Right atrium auricular region (tissue), 2 donors: ENCODE measurements at places on chromosomes 5 and 9. TPM values are rescaled to one million over a fixed set of nuclear protein-coding genes. Genes with fewer than 3 reads are reported as not detected.

DNA sequence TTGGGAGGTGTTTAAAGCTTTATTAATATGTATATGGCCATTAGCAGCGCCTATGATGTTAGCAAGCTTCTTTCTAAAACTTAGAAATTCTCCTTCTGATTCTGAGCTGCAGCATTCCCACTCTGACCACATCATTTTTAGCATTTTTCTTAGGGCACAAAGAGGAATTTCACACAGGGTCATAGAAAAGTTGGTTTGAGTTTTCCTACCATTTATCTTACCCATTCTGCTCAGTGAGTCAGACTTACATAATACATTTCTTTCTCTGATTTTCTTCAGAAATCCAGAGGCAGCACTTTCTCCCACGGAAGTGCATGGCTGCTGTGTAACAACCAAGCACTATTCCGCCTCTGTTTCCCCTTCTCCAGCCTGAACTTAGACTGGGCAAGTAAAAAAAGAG, 246.6 kb downstream of the ARL15 start:
- H3K27me3 ChIP-seq = no peaks in the 10 kb centered on the region
- DNase-seq = no peak
- H3K27ac ChIP-seq = no peak overlapping the region
- no peak overlapping the region for H3K4me3 ChIP-seq
- peaks cover 5% of the 10 kb centered on the region for H3K4me1 ChIP-seq

- H3K4me3 ChIP-seq = no peak overlapping the region
- H3K27ac ChIP-seq = no peak overlapping the region
- H3K27me3 ChIP-seq = no peaks in the 10 kb centered on the region
- no peak for DNase-seq
These were observed 18.0 kb downstream of the MTRR start for GRCh38 chr5:7886849-7887475.

Gene PKD2L2
- not detected for total RNA-seq

DNA sequence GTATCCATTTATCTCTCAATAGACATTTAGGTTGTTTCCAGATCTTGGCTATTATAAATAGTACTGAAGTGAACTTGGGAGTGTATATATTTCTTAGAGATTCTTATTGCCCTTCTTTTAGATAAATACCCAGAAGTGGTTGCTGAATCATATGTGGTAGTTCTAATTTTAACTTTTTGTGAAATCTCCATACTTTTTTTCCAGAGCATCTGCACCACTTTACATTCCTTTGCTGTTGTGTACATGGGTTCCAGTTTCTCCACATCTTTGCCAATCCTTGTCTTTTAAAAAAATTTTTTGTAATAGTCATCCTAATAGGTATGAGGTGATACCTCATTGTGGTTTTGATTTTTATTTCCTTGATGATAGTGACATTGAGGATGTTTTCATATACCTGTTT, 303.7 kb downstream of the CCDC171 start:
- no peaks in the 10 kb centered on the region for H3K27me3 ChIP-seq
- H3K36me3 ChIP-seq = no peaks in the 10 kb centered on the region
- H3K4me1 ChIP-seq = no peaks in the 10 kb centered on the region
- no peak overlapping the region for H3K27ac ChIP-seq

- H3K27me3 ChIP-seq = no peaks in the 10 kb centered on the region
- no peak for DNase-seq
- no peaks in the 10 kb centered on the region for H3K4me1 ChIP-seq
- H3K4me3 ChIP-seq = no peak overlapping the region
- peaks cover 12% of the 10 kb centered on the region for H3K36me3 ChIP-seq
These were observed 19.1 kb upstream of the GLE1 start for GRCh38 chr9:128485414-128485855.

DNA sequence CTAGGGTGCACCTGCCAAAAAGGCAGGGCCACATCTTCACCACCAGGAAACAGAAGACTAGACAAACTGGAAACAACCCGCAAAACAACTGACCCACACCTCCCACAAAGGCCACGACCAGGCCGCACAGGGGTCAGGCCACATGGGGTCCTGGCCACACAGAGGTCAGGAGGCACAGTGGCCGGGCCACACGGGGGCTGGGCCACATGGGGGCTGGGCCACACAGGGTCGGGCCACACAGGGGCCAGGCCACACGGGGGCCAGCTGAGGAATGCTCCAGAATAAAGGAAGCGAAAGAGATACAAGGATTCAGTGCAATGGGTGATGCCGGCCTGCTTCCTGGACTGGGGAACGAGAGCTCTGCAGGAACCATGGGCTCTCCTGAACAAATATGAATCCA, 91.6 kb downstream of the OLFM1 start:
- DNase-seq = no peak
- H3K27ac ChIP-seq = no peak overlapping the region
- no peaks in the 10 kb centered on the region for H3K36me3 ChIP-seq
- H3K27me3 ChIP-seq = no peaks in the 10 kb centered on the region
- H3K4me1 ChIP-seq = no peaks in the 10 kb centered on the region

GRCh38 chr9:31045810-31046209, 1338.6 kb upstream of the ACO1 start:
- no peak for DNase-seq
- no peaks in the 10 kb centered on the region for H3K27me3 ChIP-seq
- no peak overlapping the region for H3K4me3 ChIP-seq
- H3K36me3 ChIP-seq = no peaks in the 10 kb centered on the region
- H3K27ac ChIP-seq = no peak overlapping the region

Gene ADAMTS19
- 0.44 TPM for total RNA-seq

- H3K27ac ChIP-seq = no peak overlapping the region
- no peak overlapping the region for H3K4me3 ChIP-seq
- no peaks in the 10 kb centered on the region for H3K27me3 ChIP-seq
- H3K36me3 ChIP-seq = no peaks in the 10 kb centered on the region
These were observed 11.9 kb downstream of the ERBIN start for GRCh38 chr5:65938256-65938655.

DNA sequence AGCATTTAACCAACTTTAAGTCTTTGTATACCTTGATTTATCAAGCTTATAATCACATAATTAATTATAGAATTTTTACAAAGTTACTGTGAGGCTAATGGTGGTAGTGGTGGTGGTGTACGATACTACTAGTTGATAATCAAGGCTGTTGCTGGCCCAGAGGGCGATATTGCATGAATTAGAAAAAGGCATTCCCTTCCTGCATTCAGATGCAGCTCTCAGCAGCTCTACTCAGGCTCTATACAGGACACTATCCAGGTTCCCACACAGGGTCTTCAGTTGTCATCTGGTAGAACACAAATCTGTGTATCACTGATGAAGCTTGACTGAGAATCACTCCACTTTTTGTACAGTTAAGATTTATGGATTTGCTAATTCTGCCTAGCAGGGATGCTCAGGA, 562.8 kb upstream of the C9orf72 start:
- H3K4me1 ChIP-seq = no peaks in the 10 kb centered on the region
- no peak for DNase-seq
- no peaks in the 10 kb centered on the region for H3K27me3 ChIP-seq
- no peak overlapping the region for H3K4me3 ChIP-seq
- no peaks in the 10 kb centered on the region for H3K36me3 ChIP-seq

- no peaks in the 10 kb centered on the region for H3K27me3 ChIP-seq
- DNase-seq = no peak
- H3K27ac ChIP-seq = peak overlapping the region; percentile 46
- H3K4me3 ChIP-seq = no peak overlapping the region
- no peaks in the 10 kb centered on the region for H3K4me1 ChIP-seq
- H3K36me3 ChIP-seq = no peaks in the 10 kb centered on the region
These were observed 336.6 kb upstream of the DAB2 start for GRCh38 chr5:39761199-39761950.

- no peaks in the 10 kb centered on the region for H3K36me3 ChIP-seq
- peak overlapping the region; percentile 14 for H3K27ac ChIP-seq
- no peaks in the 10 kb centered on the region for H3K4me1 ChIP-seq
- no peak for DNase-seq
- H3K27me3 ChIP-seq = no peaks in the 10 kb centered on the region
These were observed 101.1 kb downstream of the FGF18 start for GRCh38 chr5:171520300-171521174.

Gene C5orf58
- not detected for total RNA-seq

- H3K27ac ChIP-seq = no peak overlapping the region
- no peak for DNase-seq
- H3K4me1 ChIP-seq = no peaks in the 10 kb centered on the region
- H3K27me3 ChIP-seq = no peaks in the 10 kb centered on the region
- H3K36me3 ChIP-seq = peaks cover 51% of the 10 kb centered on the region
- H3K4me3 ChIP-seq = no peak overlapping the region
These were observed 52.5 kb downstream of the UIMC1 start for GRCh38 chr5:176954050-176954449.
